Stimulated activated CD4-positive, alpha-beta T cell treated with anti-CD3 and anti-CD28 coated beads, Interleukin-4, amount 100 ng/mL, for 24 hours (primary cell): ENCODE measurements at places on chromosomes 3 and 15.

DNA sequence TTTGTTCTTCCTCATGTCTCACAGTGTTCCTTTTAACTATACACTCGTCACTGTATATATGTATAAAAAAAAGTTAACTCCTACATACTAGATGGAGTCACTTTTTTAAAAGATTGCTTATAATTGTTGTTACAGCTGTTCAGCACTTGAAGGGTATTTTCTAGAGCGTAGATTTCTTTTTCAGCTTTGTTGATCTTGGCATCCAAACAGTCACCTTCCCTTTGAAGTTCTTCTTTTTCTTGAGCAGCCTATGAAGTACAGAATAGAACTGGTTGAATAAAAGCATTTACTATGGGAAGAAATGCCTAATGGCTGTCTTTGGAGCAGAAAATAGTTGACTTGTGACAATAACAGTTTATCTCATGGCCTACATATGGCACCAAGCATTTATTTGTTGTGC lies 17.8 kb downstream of the TTC14 start:
- DNase-seq: no peak

DNA sequence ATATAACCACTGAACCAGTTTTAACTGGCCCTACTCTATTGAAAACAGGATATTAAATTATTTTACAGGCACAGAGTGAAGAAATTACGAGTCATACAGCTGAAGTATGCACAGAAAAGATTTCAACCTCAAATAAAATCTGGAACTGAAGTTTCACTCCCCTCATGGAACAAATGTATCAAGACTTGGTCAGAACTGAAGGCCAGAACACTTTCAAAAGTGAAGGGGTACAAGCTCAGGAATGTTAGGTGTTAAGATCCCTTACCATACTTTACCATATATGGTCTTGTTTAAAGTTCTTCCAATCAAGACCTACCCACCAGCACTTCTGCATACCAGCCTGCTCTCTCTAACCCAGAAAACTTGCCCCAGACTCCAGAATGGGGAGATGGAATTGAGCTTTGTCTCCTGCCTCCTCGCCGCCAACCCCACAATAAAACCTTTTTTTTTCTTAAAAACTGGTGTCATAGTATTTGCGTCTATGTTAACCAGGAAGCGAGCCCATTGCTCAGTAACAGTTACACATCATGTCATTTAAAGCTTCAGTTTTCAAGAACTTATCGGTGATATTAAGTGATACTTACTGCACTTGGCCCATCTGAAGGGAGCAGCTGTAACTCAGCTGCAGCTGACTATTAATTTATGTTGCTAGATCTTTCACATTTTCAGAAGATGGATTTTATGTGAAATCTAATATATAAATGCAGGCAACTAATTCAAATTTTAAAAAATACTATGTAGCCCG lies 59.9 kb downstream of the OXSM start:
- DNase-seq: no peak

DNA sequence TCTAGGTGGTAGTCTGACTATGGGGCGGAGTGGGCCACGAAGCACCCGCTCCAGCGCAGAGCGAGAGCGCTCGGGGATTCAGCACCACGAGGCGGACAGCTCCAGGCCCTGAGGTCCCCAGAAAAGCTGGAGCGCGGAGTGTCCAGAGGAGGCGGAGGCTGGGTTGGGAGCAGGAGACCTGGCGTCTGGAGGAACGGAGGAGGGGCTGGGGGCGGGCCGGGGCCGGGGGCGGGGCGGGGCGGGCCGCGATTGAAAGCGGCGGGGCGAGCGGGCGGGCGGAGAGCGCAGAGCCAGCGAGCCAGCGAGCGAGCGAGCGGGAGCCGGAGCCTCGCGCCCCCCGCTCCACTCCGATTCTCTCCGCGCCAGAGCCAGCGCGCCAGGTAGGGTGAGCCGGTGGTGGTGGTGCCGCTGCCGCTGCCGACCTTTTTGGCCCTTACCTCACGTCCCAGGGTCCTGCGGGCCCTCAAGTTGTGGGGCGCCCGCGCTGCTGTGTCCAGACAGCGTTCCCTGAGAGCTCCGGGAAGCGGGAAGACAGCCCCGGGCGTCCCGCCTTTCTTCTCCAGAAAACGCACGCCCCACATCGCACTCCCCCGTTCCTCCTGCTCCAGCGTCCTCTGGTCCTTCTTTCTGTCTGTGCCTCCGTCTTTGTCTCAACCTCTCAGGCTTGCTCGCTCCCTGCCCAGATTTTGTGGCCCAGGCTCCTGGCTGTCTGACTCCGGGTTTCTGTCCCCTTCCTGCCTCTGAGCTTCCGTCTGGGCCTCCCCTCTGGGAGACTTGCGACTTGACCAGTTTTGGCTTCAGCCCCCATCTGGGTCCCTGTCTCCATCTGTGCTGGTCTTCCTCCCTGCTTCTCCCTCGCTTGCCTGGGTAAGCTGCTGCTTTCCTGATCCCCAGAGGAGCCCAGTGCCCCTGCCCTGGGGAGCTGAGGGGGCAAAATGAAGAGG lies at the start of gene GRM2:
Gene GRM2, plus strand, starts transcription at position 281 of the 944 bp plus-strand sequence. CDS start 1,916 bp downstream, outside the sequence.
- DNase-seq: peak; percentile 22

- DNase-seq: no peak
Observed at GRCh38 chr3:53604232-53604631, 109.8 kb downstream of the CACNA1D start.

DNA sequence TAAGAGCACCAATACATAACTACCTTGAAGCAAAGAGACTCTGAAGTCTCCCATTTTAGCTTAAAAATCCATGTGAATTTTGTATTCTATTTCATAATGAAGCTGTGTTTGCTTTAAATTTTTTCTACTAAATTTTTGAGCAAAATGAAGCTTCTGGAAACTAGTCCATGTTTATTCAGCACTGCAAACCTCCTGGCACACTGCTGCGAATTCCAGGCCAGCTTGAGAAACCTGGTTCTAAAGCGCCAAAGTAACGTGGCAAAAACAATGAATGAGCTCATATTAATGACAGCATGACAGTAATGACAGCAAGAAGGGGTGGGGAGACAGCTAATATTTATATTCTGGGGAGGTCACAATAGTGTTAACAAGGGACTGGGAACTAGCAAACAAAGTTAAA lies 25.7 kb downstream of the CEP152 start:
- DNase-seq: no peak
